ENCODE measurements at places on chromosomes 3 and 15. TPM values are rescaled to one million over a fixed set of nuclear protein-coding genes. Genes with fewer than 3 reads are reported as not detected.

C3orf62 gene
- 1.5 TPM for total RNA-seq

PLS1 gene
- 21.8 TPM for total RNA-seq

VEPH1 gene
- total RNA-seq = 9.0 TPM

- DNase-seq = no peak
Measured at GRCh38 chr3:54835701-54836100, 92.2 kb downstream of the LRTM1 start.

- DNase-seq = no peak
Measured at GRCh38 chr15:33494306-33494705, 183.5 kb downstream of the RYR3 start.

Measured in kidney epithelial cell (primary cell).